ENCODE measurements at places on chromosomes 12 and 14. TPM values are rescaled to one million over a fixed set of nuclear protein-coding genes. Genes with fewer than 3 reads are reported as not detected.

DNA sequence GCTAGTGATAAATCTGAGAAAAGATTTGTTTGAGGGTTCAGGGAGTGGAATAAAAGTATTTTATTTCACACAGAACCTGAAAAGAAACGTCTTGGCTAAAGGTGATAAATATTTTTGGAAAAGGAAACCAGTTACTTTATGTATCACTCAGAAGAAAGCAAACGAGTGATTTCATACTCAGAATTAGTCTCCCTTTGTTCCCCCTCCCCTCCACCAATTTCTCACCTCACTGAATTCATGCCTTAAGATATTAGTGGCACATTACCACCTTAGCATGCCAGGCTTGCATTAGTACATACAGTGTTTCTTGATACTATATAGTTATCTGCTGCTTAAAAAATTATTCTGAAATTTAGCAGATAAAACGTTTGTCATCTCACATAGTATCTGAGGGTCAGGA is 28.2 kb downstream of the G2E3 start:
- H3K4me3 ChIP-seq = no peak overlapping the region
- H3K27ac ChIP-seq = no peak overlapping the region
- H3K27me3 ChIP-seq = no peaks in the 10 kb centered on the region

DNA sequence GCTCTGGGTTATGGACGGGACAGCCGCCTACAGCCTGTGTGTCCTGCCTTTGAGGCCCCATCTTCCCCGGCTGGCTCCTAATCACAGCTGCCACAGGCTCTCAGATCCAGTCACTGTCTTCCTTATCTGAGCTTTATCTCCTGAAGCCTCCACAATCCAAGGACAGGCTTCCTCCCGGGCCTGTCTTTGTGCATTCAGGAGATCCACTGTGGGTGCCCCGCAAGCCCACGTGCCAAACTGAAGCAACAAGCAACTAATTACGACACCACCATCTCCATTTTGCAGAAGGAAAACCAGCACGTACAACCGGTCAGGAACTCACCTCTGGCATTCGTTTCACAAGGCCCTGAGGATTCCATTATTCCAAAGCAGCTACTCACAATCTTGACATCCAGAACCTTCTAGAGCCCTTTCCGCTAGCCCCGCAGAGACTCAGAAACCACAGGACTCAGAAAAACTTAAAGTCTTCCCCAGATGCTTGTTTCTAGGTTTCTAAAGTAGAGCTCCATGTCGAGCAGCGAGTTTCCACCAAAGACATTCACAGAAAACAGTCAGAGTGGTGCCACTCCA is 14.0 kb downstream of the SYNE3 start:
- no peak for DNase-seq
- H3K27ac ChIP-seq = no peak overlapping the region
- peaks cover 39% of the 10 kb centered on the region for H3K4me1 ChIP-seq
- no peak overlapping the region for H3K4me3 ChIP-seq
- H3K27me3 ChIP-seq = no peaks in the 10 kb centered on the region
- peaks cover 1% of the 10 kb centered on the region for H3K36me3 ChIP-seq

DNA sequence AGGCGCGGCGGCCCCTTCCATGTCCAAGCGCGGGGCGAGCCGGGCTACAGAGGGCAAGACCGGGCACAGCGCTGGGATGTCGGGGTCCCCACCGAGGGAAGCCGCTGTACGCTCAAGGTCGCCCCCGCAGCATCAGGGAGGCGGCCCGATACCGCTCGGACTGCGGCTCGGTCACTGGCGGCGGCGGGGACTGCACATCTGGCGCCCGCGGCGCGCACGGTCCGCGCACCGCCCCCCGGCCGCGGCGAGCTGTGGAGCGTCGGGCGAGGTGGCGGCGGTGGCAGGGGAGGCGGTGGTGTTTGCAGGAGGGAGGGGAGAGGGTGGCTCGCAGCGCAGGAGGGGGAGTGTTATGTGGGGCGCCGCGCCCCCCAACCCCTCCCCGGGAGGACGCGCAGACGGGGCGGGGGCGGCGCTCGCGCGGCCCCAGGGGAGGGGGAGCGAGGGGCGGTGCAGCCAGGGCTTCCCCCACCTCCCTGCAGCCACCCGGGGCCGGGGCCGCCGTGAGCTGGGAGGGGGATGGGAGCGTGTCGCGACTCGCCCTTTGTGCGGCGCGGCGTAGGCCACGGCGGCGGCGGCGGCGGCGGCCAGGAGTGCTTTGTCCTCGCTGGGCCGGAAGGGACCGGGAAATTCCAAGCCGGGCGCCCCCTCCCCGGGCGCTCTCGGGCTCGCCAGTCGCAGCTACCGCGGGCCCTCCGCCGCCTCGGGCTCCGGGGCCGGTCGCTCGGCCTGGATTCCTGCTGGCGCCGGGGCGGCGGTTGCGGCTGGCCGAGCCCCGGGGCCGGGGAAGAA is at the start of gene NUAK1:
TSS of gene NUAK1 (minus strand) at position 322 of the 789 bp plus-strand sequence. CDS start at position 21, 301 bp downstream.
- H3K36me3 ChIP-seq = no peaks in the 10 kb centered on the region
- peaks cover 18% of the 10 kb centered on the region for H3K4me1 ChIP-seq
- H3K27ac ChIP-seq = peak within 1 kb of the TSS; percentile 67
- H3K27me3 ChIP-seq = no peaks in the 10 kb centered on the region

DNA sequence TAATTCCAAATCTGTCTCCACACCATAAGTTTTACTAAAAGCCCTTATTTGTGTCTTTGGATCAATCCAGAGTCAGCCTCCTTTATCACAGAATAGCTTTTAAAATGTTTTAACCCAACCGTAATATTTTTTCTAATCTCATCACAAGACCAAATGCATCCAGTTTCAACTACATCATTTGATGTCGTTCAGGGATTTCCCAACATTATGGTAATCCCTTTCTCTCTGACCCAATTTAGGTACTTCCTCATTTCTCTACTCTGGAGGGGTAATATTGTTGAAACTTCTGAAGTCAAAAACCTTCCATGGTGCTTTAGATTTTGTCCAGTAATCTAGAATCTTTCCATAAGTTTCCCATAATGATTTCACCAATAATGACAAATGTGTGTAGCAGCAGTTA is 596.8 kb downstream of the SOX5 start:
- H3K27me3 ChIP-seq = no peaks in the 10 kb centered on the region
- H3K27ac ChIP-seq = no peak overlapping the region
- no peak overlapping the region for H3K4me3 ChIP-seq
- no peaks in the 10 kb centered on the region for H3K4me1 ChIP-seq
- H3K36me3 ChIP-seq = no peaks in the 10 kb centered on the region

The TAS2R42 gene
- polyA plus RNA-seq = not detected

The PLBD1 gene
- 0.76 TPM for polyA plus RNA-seq
